ENCODE measurements at places on chromosomes 6 and 20.

- DNase-seq: no peak
These were observed 48.2 kb downstream of the TRDN start for GRCh38 chr6:123588546-123588895.

GRCh38 chr6:151330130-151330696 lies 61.1 kb downstream of the ZBTB2 start:
- no peak for DNase-seq

DNA sequence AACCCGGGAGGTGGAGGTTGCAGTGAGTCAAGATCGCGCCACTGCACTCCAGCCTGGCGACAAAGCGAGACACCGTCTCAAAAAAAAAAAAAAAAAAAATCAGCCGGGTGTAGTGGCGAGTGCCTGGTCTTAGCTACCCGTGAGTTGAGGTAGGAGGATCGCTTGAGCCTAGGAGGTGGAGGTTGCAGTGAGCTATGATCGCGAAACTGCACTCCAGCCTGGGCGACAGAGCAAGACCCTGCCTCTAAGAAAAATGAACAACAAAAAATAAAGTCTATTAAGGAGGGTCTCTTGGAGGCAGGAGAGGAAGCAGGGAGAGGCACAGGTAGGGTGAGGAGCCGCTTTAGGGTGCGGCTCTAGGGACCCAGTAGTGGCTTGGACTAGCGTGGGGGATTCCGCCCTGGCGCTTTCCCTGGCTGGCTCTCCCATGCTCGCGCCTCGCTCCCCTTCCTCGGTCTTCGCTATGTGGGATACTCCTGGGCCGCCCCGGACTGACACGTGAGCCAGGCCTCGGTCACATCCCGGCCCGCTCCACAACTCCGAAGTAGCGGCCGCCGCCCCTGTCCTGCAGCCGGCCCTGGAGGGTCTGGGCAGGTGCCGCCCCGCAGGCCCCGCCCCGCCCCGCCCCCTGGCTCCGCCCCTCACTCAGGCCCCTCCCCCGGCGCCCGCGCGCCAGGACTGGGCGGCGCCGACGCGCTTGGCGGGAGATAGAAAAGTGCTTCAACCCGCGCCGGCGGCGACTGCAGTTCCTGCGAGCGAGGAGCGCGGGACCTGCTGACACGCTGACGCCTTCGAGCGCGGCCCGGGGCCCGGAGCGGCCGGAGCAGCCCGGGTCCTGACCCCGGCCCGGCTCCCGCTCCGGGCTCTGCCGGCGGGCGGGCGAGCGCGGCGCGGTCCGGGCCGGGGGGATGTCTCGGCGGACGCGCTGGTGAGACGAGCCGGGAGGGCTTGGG lies at the start of gene MYBL2:
Gene MYBL2, plus strand, starts transcription at position 739 of the 953 bp plus-strand sequence. Its CDS starts 170 bp downstream, at position 909.
- DNase-seq: peak; percentile 90

DNA sequence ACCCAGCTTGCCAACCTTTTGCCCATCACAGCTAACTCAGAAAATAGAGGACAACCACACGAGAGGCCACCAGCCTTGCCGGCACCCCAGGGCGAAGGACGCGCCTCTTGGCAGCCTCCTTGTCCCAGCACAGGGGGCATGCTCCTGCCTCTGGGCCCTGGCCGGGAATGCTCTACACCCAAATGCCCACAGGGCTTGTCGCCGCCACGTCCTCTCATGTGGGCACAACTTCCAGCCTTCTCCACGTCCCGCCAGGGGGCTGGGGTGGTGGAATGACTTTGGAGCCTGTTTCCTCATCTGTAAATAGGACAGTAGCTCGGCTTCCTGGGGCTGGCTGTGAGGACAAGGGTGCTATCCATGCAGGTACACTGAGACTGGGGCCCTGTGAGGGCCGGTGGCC lies 152.4 kb upstream of the MLN start:
- DNase-seq: no peak

DNA sequence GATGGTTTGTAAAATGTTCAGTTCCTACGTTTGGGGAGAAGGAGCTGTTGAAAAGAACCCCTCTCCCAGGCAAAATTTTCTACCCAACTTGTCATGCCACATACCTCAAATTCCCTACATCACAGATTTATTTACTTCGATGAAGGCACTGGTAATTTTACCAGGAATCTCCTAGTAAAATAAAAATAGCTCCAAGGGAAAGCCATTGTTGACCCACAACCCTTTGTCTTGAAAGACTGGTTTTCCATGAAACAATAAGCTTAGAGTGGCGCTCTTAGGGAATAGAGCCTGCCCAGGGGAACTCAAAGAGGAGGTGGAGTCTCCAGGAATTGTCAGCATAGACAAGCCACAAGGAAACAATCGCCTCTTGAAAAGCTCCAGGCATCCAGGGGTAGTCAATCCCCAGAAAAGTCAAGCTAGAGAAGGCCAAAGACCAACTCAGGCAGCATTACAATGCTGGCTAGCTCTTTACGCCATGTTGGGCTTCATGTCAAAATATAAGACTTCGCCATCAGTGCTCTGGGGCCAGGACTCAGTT lies 99.2 kb upstream of the RREB1 start:
- DNase-seq: no peak

DNA sequence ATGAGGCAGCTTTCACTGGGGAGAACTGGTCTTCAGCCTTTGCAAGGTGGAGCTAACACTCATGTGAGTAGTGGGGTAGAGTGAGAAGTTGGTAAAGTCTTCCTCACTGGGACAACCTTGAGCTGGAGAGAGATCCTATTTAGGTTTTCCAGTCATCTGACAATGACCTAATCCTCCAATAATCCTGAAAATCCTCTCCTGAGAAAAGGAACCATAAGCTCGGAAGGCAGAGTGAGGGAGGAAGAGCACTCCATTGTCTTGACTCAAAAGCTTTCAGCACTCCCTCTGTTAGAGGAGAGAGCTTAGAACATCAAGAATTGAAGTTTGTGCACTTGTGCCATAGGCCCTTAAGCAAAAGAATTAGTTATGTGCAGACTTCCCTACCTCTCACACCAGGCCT lies 77.8 kb downstream of the TRAM2 start:
- DNase-seq: no peak

All from hematopoietic multipotent progenitor cell treated with erythropoietin and hydrocortisone succinate and interleukin-3 and kit ligand, for 4 days (in vitro differentiated cells).